AG04450 (cell line): ENCODE measurements at places on chromosomes 6 and 20.

- no peak for DNase-seq
Measured at GRCh38 chr6:110816677-110817076, 1.4 kb upstream of the CDK19 start.

- DNase-seq, result no peak
Measured at GRCh38 chr6:122061855-122062254, 337.6 kb upstream of the HSF2 start.

GRCh38 chr6:141413196-141413595 lies 719.5 kb upstream of the GJE1 start:
- no peak for DNase-seq

GRCh38 chr6:16720861-16721260 lies 40.4 kb downstream of the ATXN1 start:
- no peak for DNase-seq

- DNase-seq, result no peak
Measured at GRCh38 chr20:53930651-53931504, 139.5 kb downstream of the BCAS1 start.

- no peak for DNase-seq
Measured at GRCh38 chr6:45714006-45714730, 301.5 kb downstream of the CLIC5 start.

- DNase-seq, result no peak
Measured at GRCh38 chr20:60124776-60125381, 166.7 kb downstream of the CDH26 start.

DNA sequence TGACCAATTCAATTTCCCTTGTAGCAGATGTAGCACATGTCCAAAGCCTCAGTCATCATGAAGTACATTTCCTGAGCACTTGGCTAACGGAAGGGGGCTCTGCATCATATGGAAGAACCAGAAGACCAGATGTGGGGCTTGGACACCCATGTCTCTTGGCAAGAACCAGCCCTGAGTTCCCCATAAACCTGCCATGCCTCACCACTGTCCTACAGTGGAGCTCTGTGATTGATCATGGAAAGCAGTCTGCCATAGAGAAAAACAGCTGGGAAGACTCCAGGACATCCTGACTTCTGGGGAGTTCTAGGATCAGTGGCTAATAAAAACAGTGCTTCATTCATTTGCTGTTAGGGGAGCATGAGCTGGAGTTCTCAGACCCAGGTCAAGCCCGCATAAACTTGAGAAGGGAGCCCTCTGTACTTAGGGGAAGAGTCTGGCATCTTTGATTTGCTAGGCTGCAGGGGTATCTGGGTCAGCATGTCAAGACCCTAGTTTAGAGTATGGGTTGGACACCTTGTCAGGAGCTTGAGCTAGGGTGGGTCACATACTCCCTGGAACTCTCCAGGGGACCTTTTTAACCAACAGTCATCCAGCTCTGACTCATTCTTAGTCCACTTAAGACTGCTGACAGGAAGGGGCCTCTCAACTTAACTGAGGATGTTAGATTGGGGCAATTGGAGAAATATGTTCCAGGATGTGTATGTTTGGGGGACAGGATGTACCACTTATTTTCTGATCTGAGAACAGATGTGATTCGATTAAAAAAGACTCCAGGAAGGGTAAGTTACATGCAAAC lies 26.3 kb upstream of the TRAM2 start:
- no peak for DNase-seq

GRCh38 chr6:167094820-167095637 lies 27.9 kb upstream of the CCR6 start:
- no peak for DNase-seq

DNA sequence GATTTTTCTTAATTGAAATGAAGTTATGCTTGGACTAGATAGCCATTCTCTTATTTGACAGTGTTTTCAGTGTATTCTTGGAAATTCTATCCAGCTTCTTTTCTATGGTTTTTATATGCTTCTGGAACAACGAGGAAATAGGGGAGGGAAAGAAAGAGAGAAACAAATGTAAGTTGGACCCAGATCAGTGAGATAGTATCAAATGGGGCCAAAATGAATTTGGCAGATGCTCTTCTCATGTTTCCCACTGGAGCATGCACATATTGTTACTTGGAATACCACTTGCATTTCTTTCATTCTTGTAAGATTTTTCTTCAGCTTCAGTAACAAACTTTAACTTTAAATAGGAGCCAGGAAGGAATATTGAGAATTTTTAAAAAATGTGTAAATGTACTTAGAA lies 312.3 kb downstream of the PRL start:
- no peak for DNase-seq

GRCh38 chr6:71567562-71567961 lies 279.0 kb downstream of the OGFRL1 start:
- DNase-seq, result no peak

DNA sequence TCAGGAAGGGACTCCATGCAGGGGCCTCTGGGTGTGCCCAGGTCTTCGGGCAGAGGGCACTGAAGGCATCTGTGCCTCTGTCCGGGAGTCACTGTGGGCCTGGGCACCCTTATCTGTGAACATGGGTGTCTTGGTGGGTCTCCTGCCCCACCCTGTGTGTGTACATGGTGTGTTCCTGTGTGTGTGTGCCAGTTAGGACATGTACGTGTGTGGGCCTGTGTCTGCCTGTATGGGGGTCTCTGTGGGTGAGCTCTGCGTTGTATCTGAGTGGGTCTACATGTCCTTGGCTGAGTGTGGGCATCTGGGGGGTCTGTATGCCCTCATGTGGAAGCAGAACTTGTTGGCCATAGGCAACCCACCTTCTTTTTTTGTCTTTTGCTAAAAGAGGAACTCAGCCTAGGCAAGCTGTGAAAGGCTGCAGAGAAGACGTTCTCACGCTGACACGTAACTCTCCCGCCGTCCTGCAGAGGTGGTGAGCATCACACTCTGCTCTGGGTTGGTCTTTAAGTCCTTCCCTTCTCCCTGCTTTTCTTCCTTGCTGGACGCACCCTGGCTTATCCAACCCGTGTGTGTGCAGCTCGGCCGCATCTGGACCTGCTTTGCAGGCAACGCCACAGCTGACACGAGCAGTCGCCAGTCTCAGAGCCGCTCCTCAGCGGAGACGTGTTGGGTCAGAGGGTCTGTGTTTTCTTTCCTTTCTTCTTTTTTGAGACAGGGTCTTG lies 532 bp upstream of the NPBWR2 start:
- no peak for DNase-seq

GRCh38 chr6:144644776-144645175 lies 359.6 kb downstream of the UTRN start:
- no peak for DNase-seq

GRCh38 chr6:143410859-143411270 lies 39.6 kb downstream of the ADAT2 start:
- DNase-seq, result no peak

- DNase-seq, result no peak
Measured at GRCh38 chr6:43791745-43792422, 21.9 kb downstream of the VEGFA start.

DNA sequence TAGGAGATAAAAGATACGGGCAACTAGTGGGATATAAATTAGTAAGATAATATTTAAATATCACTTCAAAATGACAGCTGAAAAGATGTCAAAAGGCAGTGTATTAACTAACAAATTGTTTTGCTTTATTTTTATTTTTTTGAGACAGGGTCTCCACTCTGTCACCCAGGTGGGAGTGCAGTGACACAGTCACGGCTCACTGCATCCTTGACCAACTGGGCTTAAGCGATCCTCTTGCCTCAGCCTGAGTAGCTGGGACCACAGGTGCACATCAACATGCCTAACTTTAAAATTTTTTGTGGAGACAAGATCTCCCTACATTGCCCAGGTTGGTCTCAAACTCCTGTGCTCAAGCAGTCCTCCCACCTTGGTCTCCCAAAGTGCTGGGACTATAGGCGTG lies 5.9 kb downstream of the ZNF292 start:
- no peak for DNase-seq

DNA sequence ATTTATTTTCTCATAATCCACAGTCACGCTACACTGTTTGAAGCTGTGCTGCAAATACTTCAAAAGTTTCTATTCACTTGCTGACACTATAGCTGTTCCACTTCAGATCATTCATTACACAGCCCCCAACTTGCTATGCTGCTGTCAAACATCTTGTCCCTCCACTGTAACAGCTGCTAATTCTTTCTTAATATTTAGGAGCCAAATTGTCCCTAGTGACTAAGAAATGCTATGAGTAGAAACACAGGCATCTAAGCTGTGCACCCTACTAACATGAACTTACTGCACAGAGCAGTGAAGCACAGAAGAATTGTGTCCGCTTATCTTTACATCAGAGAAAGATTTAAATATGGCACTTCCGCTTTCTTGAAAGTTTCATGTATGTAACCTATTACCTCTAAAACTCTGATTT lies 91.3 kb downstream of the PDE10A start:
- no peak for DNase-seq

- DNase-seq, result no peak
Measured at GRCh38 chr6:111484633-111484930, 1.6 kb upstream of the REV3L start.

DNA sequence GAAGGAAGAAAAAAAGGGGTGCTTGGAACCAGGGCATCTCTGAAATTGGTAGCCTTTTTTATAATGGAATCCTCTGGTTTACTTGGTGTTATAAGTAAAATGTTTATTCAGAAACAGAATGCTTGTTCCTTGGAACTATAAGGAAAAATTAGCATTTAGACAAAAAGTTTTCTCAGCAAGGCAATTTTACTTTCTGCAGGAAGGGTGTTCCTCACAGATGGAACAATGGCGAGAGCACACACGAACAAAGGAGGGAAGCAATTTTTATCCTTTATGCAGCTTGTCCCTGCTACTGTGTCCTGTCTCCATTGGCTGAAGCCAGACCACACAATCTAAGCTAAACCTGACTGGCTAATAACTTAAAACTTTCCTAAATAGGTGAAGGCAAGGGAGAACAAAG lies 22.7 kb upstream of the FANCE start:
- DNase-seq, result no peak

- no peak for DNase-seq
Measured at GRCh38 chr6:20117474-20117873, 94.8 kb downstream of the MBOAT1 start.

DNA sequence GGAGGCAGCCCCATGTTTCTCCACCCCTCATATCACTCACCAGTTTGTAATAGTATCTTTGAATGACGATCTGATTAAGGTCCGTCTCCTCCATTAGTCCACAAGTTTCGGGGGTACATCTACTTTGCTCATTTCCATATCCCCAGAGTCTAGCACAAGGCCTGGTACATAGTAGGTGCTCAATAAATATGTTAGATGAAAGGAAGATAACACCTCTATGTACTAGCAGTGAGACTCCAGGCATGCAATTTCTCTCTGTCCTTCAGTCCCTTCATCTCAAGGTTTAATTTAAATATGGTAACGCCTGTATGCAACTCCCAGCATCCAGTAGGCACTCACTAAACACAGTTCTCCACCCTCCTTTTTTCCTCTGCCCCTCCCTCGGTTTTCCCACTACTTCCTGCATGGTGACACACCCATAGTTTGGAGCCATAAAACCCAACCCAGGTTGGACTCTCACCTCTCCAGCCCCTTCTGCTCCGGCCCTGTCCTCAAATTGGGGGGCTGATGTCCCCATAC lies 461 bp upstream of the HNF4A start:
- no peak for DNase-seq

- no peak for DNase-seq
Measured at GRCh38 chr20:3282271-3283221, 43.6 kb upstream of the SLC4A11 start.

DNA sequence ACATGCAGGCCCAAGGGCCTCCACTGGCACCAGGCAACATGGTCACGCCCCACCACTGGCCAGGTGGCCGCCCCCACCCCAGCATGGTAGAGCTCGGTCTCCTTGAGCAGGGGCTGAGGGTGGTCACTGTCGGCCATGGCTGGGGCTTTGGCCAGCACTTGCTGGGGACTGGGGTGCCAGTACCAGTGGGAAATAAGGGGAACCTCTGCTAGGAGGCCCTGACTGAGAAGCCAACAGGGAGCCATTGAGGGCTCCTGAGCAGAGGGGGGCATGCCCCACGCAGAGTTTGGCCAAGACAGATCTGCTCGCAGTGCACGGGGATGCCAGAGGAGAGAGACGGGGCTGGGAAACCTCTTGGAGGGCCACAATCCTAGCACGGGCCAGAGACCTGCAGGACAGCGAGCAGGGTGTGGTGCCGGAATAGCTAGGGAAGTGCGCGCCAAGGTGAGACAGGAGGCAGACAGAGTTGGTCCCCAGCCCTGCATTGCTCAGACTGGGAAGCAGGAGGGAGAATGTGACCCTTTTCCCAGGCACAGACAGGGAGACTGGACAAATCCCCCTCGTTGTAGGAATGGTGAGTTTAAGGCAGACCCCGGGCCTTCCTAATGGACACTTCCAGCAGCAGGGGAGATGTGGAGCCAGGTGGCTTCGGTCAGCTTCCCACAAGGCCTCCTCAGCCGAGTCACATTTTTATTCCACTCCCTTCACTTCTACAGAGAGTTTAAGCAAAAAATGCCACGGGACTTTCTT lies 179.0 kb upstream of the CST7 start:
- no peak for DNase-seq

DNA sequence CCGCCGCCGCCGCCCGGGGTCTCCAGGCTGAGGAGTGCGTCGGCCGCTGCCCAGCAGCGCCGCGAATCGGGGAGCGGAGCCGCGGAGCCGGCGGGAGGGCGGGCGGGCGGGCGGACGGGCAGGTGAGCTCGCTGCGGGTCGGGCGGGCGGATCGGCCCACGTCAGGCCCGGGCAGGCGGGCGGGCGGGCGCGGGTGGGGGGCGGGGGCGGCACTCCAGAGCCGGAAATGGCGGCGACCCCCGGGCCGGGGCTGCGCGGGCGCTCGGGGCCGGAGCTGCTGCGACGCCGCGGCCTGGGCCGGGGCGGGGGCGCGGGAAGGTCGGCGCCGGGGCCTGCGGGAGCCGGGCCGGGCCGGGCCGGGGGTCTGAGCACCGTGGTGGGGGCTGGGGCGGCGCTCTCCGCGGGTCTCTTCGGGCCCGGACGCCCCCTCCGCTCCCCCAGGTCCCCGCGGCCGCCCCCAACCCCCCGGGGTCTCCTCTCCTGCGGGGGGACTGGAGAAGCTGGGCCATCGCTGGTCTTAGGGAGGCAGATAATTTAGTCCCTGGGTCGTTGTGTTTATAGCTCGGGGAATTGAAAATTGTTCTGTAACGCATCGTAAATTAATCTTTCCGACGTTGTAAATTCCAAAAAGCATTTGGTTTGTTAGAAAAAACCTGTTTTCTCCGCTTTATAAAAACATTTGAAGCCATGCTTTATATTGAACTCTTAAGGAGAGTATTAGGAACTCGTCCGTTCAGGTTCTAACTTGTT lies 451 bp downstream of the DNAJC5 start:
- no peak for DNase-seq

- DNase-seq, result no peak
Measured at GRCh38 chr6:148557796-148558321, 189.0 kb upstream of the UST start.
